Brain microvascular endothelial cell (primary cell): ENCODE measurements at places on chromosomes 12 and 14.
A peak's percentile ranks its signal among the peaks of the same experiment; 100 is the strongest.

DNA sequence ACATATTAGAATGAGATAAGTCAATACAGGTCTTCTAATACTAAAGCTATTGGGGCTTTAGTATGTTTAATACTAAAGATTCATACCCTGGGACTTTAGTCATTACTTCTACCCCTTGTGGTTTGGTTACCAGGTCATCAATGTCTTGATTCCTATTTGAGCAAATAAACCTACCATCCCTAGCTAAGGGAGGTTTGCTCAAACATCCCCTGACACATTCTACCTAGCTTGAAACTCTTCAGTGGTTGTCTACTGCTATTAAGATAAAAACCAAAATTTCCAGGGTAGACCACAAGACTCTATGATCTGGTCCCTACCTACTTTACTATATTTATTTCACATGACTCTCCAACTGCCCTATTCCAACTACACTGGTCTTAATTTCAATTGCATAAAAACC is 7.3 kb upstream of the C2CD5 start:
- DNase-seq, result no peak

- DNase-seq, result no peak
Observed at GRCh38 chr12:68476794-68477193, 133.9 kb upstream of the RAP1B start.

- no peak for DNase-seq
Observed at GRCh38 chr12:32734952-32735351, 20.7 kb downstream of the YARS2 start.

GRCh38 chr12:79020106-79020505 is 155.5 kb downstream of the SYT1 start:
- peak; percentile 3 for DNase-seq

DNA sequence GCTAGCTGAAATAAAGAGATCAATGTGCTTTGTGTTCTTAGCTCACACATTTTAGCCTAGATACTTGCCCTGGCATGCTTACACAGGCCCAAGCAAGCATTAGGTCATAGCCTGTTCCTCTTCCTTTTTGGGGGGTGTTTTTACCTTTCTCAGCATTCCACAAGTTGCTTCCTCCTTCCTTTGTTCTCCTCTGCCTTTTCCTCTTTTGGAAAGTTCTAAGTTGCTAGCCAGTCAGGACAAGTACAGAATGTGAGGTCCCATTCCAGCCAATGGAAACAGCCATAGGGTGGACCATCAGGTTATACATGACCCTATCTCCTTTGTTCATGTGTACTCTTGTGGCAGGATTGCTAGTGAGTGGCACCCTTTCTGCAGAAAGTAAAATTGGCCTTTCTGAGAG is 154.9 kb downstream of the RASSF9 start:
- no peak for DNase-seq

GRCh38 chr12:114895081-114895480 is 211.1 kb upstream of the TBX3 start:
- no peak for DNase-seq

- no peak for DNase-seq
Observed at GRCh38 chr12:118816296-118816695, 165.0 kb upstream of the SRRM4 start.

GRCh38 chr12:16136219-16136988 is 141.1 kb downstream of the SLC15A5 start:
- no peak for DNase-seq

GRCh38 chr12:97943359-97943758 is 480.8 kb downstream of the RMST start:
- no peak for DNase-seq

DNA sequence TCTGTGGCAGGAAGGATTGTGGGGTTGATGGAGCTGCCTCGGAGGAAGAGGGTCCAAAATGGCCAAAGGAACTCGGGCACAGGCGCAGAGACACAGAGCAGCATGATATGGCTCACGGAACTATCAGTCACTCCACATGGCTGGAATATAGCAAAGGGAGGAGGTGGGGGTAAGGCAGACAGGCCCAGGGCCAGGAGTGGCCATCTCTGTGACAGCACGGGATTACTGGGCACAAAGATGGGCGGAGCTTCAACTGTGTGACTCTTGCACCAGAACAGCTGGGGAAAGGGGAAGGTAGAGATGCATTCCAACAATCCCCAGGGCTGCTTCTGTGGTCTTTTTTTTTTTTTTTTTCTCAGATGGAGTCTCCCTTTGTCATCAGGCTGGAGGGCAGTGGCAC is 24.8 kb upstream of the EML1 start:
- no peak for DNase-seq

DNA sequence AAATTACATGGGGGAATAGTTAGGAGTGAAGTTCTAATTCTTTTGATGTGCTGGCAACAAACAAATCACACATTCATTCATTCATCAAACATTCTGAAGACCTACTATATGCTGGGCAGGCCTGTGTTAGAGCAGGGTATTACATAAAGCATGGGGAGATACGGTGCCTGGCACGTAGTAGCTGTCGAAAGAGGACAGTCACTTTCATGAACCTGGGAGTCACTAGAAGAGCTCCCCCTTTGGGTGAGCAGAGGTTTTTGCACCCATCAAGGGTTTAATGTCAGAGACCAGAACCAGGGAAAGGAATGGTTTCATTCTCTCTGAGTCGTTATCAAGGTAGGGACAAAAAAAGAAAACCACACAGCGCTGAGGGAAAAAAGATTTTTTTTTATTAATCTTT is 10.0 kb downstream of the LHX5 start:
- DNase-seq, result no peak

DNA sequence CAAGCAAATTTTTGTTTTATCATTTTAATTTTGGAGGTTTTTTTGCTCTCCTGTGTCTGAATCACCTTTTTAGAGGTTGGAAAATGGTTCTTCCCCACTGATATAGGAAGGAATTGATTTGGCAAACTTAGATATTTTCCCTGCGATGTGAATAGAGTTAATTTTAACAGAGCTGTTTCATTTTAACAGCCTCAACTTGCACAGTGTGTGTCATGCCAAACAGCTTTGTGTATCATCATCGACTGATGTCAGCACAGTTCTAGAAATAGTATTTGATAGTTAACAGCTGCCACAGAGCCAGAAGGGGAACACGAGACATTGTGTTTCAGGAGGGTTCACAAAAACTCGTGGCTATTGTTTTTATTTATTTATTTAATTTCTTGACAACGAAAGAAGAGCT is 243.1 kb upstream of the FOXN3 start:
- DNase-seq, result no peak

DNA sequence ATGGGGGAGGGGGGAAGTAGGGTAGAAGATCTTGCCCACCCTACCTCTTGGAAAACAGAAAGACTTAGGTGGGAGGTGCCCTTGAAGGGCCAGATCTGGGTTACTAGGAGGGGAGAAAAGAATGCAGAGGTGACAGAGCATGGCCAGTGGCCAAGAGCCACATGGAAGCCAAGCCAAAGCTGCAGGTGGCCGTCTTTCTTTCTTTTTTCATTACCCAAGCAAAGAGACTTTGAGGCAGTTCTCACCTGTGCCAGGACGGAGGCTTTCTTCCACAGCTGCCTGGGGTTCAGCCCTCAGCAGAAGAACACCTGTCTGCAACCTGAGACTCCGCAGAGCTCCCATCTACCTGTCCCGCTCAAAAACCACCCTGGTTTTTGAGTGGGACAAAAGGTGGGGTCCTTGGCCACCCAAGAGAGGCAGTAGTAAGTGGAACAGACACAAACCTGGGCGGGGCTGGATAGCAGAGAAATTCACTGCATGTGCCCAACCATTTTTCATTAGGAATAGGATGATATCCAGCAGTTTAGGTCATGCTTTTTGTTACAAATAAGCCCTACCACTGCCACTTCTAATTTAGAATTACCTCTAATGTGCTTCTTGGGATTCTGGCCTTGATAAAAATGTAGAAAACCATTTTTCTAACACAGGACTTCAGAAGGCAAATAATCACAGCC is 116.5 kb downstream of the DYRK2 start:
- no peak for DNase-seq

DNA sequence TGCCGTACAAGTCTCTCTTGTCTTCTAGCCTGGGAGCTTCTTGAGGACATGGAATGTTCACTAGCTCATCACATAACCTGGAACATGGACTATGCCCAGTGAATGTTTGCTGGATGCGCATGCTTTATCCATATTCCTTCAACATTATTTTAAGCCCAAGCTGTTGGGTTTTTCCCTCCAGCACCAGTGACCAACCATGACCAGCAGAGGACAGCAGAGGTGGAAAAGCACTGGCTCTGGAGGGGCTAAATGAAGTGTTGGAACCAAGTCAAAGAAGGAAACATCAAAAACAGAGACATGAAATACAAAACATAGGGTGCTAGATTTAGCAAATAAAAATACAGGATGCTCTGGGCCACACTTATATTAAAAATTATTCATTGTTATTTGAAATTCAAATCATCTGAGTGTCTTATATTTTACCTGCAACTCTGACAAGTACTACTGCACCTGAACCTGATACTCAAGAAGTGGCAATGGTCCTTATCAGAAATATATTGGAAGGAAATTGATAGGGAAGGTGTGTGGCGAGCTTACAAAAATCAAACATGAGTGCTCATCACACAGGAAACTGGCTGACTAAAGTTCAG is 23.1 kb upstream of the HELB start:
- peak; percentile 40 for DNase-seq

DNA sequence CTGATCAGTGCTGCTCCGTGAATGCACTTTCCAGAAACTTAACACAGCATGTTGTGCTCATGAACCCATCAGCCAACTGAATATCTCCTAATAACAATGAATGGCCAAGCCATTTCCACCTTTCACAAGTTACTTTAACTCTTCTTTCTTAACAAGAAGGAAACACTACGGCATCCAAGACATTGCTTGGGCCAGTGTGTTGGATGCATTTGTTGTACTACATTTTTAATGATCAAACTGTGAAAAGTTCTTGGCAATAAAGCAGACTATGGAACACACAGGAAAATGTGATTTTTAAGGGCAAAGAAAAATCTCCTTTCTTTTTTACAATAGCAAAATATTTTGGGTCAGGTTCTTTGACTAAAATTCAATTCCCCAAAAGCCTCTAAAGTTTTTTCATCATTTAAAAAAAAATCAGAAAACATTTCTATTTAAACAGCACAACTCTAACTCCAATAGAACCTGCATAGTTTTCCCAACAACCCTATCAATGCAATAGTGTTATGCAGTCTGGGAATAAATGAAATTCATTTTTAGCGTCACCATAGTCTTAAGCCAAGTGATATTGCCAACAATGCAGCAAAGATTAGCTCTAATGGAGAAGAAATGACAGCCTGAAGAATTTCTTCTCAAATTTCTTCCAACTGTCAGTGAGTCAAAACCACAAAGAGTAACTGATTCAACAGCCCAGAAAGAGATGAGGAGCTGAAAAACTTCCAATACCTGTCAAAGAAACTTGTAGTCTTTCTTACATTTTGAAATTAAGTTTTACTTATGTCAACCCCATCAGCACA is 50.7 kb upstream of the PTPRR start:
- DNase-seq, result no peak

DNA sequence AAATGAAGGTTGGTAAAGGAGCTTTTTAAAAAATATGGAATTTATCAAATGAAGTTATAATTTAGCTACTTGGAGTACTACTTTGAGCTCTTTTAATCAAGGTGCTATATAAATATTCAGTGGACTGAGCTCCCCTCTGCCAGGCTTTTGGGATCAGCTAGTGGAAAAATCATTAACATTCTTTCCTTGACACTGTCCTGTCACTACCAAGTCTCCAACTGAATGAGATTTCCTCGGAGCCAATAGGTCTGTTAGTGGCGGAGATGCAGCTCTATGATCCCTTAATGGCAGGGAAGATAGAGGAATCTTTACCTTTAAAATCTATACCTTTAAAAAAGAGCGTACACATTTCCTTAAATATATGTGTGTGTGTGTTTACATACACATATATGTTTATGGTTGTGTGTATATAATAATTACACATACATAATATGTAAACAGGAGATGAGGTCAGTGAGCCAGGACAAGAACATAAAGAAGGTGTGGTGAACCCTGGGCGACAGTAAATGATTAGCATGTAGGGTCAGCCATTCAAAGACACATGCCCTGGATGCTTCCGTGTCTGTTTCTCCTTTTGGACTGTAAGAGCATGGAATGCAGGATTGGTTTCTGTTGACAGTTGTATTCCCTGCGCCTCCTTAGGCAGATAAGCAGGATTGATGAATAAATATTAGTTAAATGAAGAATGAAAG is 47.7 kb upstream of the ATP2A2 start:
- no peak for DNase-seq

GRCh38 chr12:64010069-64010686 is 165.7 kb downstream of the SRGAP1 start:
- DNase-seq, result peak; percentile 81

DNA sequence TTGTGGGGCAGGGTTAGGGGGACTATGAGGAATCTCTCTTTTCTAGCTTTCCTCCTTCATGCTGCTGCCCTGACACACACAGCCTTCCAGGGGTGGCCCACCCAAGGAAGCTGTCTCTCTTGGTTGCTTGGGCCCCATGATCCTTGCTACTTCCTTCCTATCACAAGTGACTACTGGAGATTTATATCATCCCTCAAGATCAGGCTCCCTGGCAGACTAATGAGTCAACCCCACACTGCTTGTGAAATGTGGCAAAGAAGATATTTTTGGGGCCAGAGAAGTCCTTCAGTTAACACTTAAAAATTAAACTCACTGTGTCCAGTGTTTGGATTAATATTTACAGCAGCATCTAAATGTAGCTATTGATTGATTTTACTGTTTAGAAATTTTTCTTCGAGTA is 1.5 kb downstream of the OR4E1 start:
- peak; percentile 32 for DNase-seq

- DNase-seq, result no peak
Observed at GRCh38 chr12:70609739-70610491, 27.3 kb downstream of the PTPRB start.

DNA sequence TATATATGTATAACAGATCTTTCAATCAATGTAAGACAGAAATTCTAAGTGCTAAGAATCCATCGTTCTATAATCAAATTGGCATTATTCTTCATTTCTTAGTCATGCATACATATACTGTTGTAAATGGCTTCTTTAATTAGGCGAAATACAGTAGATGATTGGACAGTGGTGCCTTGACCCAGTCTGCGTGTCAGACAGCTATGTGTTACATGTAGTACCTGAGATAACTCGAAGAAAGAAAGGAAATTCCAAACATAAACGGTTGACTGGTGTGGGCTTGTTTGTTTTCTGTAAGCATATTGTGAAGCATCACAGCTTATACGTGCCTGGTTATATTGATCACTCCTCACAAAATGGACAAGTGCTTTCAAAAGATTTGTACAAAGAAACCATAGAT is 210.5 kb downstream of the ETNK1 start:
- no peak for DNase-seq

- no peak for DNase-seq
Observed at GRCh38 chr14:99602788-99603415, 1.1 kb downstream of the CCDC85C start.

DNA sequence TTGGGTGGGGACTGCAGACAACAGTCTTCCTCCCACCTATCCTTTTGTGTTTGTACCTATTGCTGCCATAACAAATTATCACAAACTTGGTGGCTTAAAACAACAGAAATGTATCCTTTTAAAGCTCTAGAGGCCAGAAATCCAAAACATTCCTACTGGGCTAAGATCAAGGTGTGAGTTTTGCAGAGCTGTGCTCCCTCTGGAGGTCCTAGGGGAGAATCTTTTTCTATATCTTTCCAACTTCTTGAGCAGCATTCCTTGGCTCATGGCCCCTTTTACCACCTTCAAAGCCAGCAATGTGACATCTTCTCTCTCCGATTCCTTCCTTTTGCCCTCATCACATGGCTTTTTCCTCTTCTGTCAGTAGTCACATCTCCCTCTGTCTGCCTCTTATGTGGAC is 190.6 kb downstream of the TTC8 start:
- DNase-seq, result no peak

- peak; percentile 57 for DNase-seq
Observed at GRCh38 chr12:78210894-78211302, 380.2 kb downstream of the NAV3 start.

GRCh38 chr12:52794479-52795331 is 1.2 kb downstream of the KRT3 start:
- DNase-seq, result no peak
